Fibroblast of gingiva (primary cell): ENCODE measurements at places on chromosomes 3 and 15.
A peak's percentile ranks its signal among the peaks of the same experiment; 100 is the strongest.

- DNase-seq: peak; percentile 14
Observed at GRCh38 chr3:122356402-122356801, 26.6 kb downstream of the MIX23 start.

- DNase-seq: no peak
Observed at GRCh38 chr3:50185230-50185629, 6.2 kb upstream of the GNAT1 start.

GRCh38 chr15:44662478-44663409 is 718 bp downstream of the SPG11 start:
- peak; percentile 40 for DNase-seq

DNA sequence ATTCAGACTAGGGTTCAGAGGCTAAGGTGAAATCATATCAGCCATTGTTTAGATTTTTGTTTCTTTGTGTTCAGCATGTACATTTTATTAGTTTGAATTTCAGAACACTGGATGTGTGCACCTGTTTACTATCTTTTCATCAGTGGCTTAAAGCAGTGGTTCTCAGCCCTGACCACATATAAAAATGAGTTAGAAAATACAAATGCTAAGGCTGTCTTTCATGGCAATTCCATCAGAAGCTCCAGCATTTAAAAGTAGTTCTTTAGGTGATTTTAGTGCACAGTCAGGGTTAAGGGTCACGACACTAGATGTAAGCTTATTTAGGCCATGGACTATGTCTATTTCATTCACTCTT is 213.5 kb downstream of the NECTIN3 start:
- no peak for DNase-seq

DNA sequence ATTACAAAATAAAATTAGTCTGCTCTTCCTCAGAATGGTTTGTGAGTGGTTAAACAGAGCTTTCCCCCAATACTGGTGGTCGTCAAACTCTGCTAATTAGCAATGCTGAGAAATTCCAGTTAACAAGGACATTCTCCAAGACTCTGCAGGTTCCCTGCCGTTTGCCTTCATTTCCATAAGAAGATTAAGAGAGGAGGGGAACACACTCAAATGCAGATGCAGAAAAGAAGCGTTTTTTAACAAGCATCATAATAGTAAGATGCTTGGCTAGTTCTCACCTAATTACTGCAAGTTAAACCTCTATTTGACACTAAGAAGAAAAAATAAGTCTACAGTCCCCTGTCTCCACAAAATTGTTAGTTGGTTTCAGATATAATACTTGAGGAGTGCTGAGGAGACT is 3.7 kb upstream of the SOX2 start:
- DNase-seq: no peak

GRCh38 chr3:183274609-183275008 is 21.6 kb downstream of the B3GNT5 start:
- DNase-seq: no peak

DNA sequence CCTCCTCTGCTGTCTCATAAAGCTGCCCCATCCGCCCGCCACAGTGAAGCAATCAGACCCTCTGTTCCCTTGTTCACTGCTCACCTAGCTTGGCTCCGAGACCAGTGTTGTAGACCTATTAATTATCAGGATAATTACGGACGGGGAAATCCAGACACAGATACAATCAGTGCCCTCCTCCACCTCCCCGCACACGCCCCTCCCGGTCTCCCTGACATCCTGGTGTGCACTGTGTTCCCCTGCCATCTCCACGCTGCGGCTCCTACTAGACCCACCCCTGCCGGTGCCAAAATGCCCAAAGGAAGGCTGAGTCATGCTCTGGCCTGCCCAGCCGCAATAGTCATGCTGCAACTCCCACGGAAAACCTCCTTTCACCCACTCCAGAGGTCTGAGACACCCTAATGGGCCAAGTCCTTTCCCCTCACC is 277.3 kb upstream of the TLE3 start:
- DNase-seq: peak; percentile 28

GRCh38 chr3:196189566-196190347 is 21.4 kb downstream of the ZDHHC19 start:
- DNase-seq: no peak

- no peak for DNase-seq
Observed at GRCh38 chr3:16300307-16300706, 35.3 kb downstream of the OXNAD1 start.

DNA sequence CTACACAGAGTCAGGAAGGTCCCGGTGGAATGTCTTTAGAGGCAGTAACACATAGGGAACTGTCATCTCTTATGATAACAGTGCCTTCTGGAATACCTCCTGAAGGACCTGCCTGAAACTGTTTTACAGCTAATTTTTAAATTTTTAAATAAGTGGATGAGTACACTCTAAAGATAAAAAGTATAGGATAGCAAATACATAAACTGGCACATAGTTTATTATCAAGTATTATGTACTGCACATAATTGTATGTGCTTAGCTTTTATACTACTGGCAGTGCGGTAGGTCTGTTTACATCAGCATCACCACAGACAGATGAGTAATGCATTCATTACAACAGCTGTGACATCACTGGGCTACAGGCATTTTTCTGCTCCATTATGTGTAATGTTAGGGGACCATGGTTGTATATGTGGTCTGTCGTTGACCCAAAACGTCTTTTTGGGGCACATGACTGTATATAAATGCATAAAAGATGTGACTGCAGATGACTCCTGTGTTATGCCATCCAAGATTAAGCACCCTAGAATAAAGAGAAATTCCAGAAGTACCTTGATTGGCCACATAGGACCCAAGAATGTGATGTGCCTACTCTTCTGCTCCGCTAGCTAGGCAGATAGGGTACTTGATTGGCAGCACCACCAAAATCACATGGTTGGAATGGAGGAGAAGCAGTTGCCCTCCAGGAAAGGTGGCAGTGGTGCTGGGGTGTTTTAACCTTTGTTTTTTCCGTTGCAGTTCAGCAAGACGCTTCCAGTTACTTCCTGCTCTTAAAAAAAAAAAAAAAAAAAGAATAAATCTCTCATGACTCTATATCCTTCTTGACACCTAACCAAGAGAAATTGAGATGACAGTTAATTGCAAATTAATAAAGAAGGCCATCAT is 3.3 kb downstream of the VPS8 start:
- peak; percentile 78 for DNase-seq

GRCh38 chr3:23036728-23037127 is 166.4 kb upstream of the UBE2E2 start:
- no peak for DNase-seq

DNA sequence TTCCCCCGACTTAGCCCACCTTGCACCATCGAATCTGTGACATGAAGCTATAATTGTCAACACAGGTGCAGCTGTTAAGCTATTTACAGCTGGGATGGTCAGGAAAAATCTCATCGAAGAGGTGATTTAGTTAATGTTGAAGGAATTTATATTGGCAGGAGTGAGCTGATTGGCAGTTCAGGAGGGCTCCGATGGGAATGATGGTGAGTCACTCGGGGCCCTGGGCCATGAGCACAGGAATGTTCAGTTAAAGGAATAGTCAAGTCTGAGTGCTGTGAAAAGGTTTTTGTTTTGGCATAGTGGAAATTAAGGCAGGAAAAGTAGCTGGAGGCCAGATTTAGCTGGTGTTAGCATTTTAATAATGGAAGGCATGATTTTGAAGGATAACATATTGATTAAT is 95.7 kb downstream of the OXSM start:
- no peak for DNase-seq

GRCh38 chr3:172176061-172176770 is 136.8 kb downstream of the FNDC3B start:
- DNase-seq: no peak

GRCh38 chr3:66403323-66403990 is 97.4 kb downstream of the LRIG1 start:
- DNase-seq: peak; percentile 21

DNA sequence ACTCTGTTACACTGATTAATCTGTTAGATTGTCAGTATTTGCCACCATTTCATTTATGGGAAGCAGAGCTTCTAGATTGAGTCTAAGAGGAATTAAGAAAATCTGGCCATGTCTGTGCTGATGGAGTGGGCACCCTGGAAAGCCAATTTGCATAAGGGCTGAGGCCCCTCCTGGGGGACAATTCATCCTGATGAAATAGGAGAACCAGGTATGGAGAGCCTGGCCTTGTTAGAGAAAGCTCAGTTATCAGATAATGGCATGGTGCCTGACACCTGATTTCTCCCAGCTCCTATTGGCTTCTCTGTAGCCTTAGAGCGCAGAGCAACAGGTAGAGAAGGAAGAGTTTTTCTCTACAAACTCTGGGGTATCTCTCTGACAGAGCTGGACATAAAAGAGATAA is 114.2 kb downstream of the EBLN2 start:
- no peak for DNase-seq

GRCh38 chr3:69568951-69569350 is 170.3 kb upstream of the MITF start:
- no peak for DNase-seq

GRCh38 chr3:120495809-120496208 is 45.0 kb upstream of the FSTL1 start:
- DNase-seq: no peak

- DNase-seq: no peak
Observed at GRCh38 chr3:138348754-138349739, 668 bp downstream of the MRAS start.

GRCh38 chr15:61196156-61196555 is 32.9 kb downstream of the RORA start:
- no peak for DNase-seq

DNA sequence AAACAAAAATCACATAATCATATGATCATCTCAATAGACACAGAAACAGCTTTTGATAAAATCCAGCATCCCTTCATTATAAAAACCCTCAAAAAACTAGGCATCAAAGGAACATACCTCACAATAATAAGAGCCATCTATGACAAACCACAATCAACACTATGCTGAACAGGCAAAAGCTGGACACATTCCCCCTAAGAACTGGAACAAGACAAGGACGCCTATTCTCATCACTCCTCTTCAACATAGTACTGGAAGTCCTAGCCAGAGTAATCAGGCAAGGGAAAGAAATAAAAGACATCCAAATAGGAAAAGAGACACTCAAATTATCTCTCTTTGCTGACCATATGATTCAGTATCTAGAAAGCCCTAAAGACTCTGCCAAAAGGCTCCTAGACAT is 54.9 kb upstream of the SLC12A8 start:
- no peak for DNase-seq

- DNase-seq: no peak
Observed at GRCh38 chr3:42747581-42747980, 25.5 kb downstream of the CCDC13 start.

DNA sequence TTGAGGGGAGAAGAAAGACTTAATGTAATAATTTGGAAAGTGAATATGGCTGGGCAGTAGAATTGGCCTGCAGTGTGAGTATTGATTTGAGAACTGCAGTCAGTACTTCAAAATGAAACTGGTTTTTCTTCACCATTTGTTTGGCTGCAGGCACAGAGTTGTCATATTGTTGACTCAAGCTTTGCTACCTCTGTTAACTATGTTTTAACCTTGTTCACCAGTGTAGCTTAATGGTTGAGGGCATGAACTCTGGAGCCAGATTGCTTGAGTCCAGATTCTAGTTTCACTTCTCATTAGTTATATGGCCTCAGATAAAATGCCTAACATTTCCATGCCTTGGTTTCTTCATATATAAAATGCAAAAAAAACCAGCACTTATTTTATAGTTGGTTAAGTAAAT is 64.1 kb downstream of the CFAP44 start:
- no peak for DNase-seq

GRCh38 chr3:29279806-29280205 is 1.1 kb upstream of the RBMS3 start:
- DNase-seq: no peak

DNA sequence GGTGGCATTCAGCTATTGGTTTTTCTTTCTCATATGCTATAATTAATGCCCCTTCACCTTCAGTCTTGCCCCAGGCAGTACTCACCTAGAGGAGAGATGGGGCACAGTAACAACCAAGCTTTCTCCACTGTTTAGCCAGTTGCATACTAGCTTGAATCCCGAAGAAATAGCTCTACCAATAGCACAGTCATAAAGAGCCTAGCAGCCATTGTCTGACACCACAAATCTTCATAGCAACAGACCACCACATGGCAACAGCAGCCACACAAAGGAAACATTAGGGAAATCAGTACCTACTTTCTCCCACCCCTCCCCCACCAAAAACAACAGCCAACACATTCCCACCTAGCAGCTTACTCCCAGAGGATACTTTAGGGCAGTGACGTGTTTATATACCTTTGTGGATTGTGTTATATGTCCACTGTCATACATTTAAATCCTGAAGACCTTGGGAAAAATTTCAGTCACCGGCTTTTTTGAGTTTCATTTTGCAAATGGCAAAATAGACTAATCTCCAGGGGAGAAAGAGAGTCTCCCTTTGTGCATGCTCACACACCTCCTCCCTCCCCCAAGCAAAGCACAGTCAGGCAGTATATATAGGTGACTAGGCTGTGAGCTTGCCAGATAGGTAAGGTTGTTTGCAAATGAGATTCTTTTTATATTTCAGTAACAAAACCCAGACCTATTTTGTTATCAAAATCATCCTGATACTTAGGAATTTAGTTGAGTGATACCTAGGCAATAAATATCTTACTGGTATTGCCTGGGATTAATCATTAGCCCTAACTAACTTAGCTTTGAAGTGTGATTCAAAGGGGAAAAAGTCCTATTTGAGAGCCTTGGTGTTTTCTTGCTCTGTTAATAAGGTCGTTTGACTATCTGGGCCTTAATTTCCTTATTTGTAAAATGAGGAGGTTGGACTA is 140.6 kb downstream of the RBPMS2 start:
- no peak for DNase-seq

DNA sequence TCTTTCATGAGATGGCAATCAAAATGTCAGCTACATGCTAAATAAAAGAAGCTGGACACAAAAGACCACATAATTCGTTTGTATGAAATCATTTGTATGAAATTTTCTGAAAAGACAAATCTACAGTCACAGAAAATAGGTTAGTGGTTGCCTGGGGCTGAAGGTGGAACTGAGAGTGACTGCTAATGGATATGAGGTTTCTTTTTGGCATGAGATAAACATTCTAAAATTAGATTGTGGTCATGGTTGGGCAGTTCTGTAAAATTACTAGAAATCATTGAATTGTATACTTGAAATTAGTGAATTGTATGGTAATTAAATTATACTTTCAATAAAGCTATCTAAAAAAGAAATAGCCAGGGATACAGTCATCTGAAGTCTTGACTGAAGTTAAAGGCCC is 2.7 kb upstream of the DMXL2 start:
- DNase-seq: no peak

DNA sequence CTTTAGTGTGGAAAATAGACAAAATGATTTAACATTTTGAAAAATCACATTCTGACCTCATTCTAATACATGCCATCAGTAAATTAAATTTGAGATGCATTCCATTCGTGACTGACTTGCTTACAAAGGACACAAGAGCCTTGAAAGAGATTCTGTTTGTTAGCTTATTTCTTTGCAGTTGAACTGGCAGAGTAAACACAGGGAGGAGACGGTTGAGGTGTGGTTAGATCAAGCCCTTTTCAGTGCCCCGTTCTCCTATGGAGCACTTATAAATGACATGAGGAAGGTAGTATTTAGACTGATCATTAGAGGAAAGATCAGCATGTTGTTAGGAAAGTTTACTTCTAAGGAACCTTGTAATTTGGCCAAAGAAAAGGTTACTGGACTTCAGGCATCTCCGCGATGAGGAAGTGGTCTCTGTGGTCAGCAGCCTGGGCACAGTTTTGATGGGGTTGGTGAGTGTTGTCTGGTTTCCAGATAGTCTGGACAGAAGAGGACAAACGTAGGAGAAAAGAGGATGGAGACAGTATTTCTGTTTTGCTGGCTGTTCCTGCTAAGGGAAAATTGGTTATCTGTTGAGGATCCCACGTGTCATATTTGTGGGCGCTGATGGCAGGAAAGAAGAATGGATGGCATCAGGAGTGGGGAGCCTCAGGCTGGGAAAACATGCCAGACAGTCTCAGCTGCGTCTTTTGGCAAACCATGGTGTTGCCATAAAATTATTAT is 328.9 kb upstream of the TBL1XR1 start:
- DNase-seq: peak; percentile 92

- peak; percentile 96 for DNase-seq
Observed at GRCh38 chr15:59299929-59300617, 72.6 kb downstream of the MYO1E start.
